ENCODE measurements at places on chromosomes 1 and 21. TPM values are rescaled to one million over a fixed set of nuclear protein-coding genes. Genes with fewer than 3 reads are reported as not detected.

The RNPEP gene
- 58.2 TPM for total RNA-seq

The KRTAP13-2 gene
- not detected for total RNA-seq

The UFC1 gene
- total RNA-seq, result 73.9 TPM

The IGSF9 gene
- not detected for total RNA-seq

The TRIM63 gene
- not detected for total RNA-seq

The OR10T2 gene
- total RNA-seq, result not detected

The HSD3B1 gene
- total RNA-seq, result not detected

The FMO2 gene
- total RNA-seq, result 292 TPM

The CELA3A gene
- 2.0 TPM for total RNA-seq

The TMEM240 gene
- 11.1 TPM for total RNA-seq

The TNFRSF25 gene
- 48.2 TPM for total RNA-seq

The HDAC1 gene
- total RNA-seq, result 50.9 TPM

The LMNA gene
- total RNA-seq, result 804 TPM

GRCh38 chr21:46084709-46085108 is 13.2 kb upstream of the COL6A2 start:
- DNase-seq, result no peak

- no peak for DNase-seq
Measured at GRCh38 chr1:241213139-241213538, 143.9 kb downstream of the RGS7 start.

DNA sequence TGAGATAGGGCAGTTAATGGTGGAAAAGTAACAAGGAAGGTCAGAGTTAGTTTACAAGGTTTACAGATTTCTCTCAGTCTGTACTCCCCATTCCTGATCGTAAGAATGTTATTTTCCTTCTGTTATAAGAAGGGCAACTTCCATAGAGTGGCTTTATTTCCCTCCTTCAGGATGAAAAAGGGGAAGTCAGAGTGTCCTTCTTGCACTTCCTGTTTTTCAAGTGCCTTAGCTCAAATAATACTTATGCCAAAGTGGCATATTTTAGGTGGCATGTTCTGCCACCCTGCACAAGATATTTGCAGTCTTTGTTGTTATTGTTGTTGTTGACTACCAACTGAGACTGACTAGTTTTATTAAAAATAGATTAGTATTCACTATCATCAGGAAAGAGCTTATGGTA is 730.7 kb upstream of the ADGRL4 start:
- DNase-seq, result no peak

- DNase-seq, result no peak
Measured at GRCh38 chr1:98045211-98045766, 124.5 kb upstream of the DPYD start.

DNA sequence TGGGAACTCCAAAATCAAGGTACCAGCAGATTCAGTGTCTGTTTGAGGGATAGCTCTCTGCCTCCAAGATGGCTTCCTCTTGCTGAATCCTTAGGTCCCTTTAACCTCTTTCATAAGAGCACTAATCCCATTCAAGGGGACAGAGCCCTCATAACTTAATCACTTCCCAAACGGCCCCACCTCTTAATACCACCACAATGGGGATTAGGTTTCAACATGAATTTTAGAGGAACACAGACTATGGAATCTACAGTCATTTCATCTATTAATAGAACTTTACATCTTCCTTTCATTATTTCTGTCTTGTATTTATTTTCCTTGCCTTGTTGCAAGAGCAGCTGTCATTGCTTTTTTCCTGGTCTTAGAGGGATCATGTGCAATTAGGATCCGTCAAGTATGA is 30.3 kb downstream of the HOOK1 start:
- no peak for DNase-seq

DNA sequence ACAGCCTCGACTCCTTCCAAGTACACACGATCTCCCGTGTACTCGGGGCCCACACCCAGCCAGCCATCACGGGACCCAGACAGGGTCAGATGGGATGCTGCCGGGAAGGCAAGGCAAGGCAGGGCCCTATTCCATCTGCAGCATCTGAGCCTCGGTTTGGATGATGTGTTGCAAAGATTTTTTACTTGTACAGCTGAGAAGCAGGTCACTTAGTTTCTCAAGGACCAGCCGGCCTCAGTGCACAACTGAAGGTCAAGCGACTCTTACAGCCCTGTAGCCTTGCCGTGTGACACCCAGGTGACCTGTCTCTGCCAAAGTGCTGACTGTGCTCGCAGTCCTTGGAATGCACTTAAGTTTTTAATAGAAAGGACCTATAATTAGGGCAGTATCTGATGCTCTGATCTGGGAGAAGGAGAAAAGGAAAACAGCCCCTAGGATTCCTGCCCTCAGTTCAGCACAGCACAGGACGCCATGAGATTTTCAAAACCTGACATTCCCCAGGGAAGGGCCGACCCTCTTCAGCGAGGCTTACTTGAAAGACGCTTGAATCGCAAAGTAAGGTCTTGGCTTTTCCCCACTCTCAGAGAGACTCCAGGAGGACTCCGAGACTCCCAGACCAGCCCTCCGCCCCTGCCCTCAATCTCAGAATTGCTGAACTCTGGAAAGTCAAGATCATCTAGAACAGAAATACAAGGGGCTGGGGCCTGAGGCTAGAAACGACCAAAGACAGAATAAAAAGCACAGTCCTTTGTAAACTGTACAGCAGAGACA is 1.3 kb downstream of the GPR157 start:
- DNase-seq, result no peak

DNA sequence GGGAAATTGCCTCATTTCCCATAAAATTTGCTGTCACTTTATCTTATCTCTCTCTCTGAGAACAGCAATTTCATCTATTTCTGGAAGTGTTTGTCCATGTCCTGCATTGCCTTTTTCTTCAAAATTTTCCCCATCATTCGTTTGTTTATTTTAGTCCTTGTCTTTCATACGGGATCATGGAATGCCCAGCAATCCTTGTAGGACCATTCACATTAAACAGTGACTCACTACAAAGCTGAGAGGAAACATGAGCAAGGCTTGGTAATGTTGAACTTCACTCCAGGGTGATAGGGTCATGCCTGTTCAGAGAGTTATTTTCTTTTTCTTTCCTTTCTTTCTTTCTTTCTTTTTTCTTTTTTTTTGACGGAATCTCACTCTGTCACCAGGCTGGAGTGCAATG is 32.2 kb upstream of the HNRNPU start:
- no peak for DNase-seq

DNA sequence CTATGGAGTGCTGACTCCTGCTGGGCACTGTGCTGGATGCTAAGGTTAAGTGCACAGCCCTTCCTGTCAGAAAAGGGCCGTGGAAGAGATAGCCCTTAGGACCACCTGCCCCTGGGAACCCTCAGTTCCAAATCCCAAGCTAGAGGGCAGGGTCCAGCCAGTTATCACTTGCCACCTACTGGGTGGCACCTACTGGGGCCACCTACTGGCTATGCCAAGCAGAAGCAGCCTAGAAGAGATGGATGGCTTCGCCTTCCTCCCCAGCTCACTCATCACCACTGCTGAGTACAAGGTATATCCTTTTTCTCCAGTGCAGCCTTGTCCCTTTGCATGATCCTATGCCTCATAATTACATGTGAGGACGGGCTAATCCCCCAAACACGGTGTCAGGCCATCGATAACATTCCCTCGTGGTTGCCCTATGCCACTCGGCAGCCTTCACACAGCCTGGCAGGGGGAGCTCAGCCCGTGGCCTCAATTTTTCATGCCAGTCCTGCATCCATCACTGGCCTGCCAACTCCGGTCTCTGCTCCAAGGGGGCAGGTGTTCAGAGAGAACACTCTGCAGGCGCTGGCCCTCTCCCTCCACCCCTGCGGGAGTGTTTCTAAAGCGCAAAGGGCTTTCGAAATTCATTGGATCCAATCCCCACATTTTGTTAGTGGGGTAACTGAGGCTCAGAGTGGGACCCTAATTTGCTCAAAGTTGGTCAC is 49.0 kb downstream of the SYT2 start:
- no peak for DNase-seq

DNA sequence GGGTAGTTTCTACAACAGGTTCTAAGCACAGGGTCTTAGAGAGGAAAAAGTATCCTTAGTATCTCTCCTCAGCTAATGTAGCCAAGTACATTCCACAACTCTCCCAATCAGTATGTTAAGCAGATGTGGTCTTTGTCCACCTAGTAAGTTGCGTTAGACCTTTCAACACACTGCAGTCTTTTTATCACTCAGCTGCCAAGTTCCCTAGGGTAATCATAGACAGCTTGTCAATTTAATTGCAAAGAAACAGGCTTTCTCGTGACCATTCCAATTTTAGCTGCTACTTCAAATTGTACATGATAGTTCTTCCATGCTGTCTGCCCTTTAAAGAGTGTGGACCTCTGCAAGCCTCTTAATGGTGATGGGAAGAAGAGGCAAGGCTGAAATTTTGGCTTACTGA is 211.8 kb upstream of the PKN2 start:
- DNase-seq, result no peak

- DNase-seq, result no peak
Measured at GRCh38 chr1:243293941-243294722, 38.3 kb downstream of the SDCCAG8 start.

- DNase-seq, result no peak
Measured at GRCh38 chr1:8989061-8989460, 37.2 kb downstream of the SLC2A7 start.

DNA sequence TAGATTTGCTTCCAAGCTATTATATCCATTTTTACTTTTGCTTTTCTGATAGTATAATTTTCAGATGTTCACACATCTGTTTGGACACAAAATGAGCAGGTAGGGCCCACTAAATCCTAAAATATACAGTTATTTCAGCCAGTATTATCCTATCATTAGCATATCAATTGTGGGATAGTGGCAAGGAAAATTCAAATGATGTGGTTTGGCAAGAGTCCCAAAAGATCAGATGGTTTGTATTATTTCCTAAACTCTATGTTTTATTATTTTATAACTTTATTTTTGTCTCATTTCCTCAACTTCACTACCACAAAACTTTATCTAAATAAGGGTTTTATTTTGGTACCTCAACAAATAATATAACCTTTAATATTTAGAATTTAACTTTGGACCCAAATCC is 1659.6 kb downstream of the NCAM2 start:
- no peak for DNase-seq

Measured in thoracic aorta (tissue), 2 donors.